GM18507 (cell line): ENCODE measurements at places on chromosomes 1 and 21.

- DNase-seq = no peak
Measured at GRCh38 chr1:65606426-65606825, 186.0 kb downstream of the LEPR start.

DNA sequence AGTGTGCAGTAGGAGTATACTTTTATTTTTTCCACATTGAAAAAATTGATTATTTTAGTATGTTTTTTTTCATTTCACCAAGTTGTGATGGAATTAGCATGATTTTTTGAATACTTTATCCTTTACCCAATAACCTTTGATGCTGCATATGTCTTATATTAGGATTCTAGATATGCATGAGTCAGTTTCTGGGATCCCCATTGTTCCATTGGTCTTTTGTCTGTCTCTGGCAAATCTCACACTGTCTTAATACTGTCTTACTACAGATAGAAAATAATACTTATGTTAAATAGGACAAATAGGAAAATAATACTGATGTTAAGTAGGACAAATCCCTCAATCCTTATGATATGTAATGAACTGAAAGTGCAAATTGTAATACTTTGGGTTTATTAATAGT lies 54.3 kb upstream of the ASB17 start:
- no peak for DNase-seq

DNA sequence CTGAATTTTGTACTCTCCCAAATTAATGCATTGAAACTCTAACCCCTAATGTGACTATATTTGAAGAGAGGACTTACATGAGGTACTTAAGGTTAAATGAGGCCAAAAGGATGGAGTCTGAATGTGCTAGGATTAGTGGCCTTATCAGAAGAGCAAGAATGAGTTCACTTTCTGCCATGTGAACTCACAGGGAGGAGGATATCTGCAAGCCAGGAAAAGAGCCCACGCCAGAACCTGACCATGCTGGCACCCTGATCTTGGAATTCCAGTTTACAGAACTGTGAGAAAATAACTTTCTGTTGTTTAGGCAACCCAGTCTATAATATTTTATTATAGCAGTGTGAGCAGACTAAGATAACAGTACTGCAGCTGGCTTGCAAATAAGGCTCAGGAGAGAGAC lies 12.2 kb upstream of the FASLG start:
- no peak for DNase-seq

GRCh38 chr1:153968408-153968807 lies 706 bp downstream of the CREB3L4 start:
- DNase-seq = no peak

GRCh38 chr1:107804741-107805140 lies 160.2 kb downstream of the VAV3 start:
- DNase-seq = no peak

- no peak for DNase-seq
Measured at GRCh38 chr1:107927820-107928219, 37.2 kb downstream of the VAV3 start.

DNA sequence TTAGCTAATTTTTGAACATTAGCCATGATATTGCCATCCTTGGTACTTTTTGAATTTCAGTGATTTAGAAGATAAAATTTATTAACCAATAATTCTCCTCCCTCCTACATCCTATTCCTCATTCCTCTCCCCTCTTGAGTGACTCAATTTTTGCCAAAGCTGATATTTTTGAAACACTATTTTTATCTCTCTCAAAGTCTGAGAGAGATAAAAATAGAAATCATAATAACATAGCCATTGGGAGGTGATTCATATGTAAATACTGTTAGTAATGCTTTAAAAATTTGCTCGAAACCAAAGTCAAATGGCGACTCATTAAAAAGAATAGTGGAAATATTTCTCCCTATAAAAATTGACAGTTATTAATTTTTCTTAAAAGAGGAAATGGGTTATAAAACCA lies 97.4 kb downstream of the PATJ start:
- DNase-seq = no peak

- DNase-seq = no peak
Measured at GRCh38 chr21:46569081-46569480, 35.8 kb downstream of the S100B start.
